ENCODE measurements at places on chromosomes 11 and 22.

GRCh38 chr22:50081426-50082196 is 3.6 kb downstream of the MLC1 start:
- DNase-seq, result no peak

- no peak for DNase-seq
Measured at GRCh38 chr11:63907808-63908530, 9.0 kb downstream of the RCOR2 start.

- no peak for DNase-seq
Measured at GRCh38 chr22:49066619-49067018, 761.1 kb downstream of the BRD1 start.

GRCh38 chr11:77821349-77821851 is 456 bp downstream of the AAMDC start:
- peak; percentile 5 for DNase-seq

DNA sequence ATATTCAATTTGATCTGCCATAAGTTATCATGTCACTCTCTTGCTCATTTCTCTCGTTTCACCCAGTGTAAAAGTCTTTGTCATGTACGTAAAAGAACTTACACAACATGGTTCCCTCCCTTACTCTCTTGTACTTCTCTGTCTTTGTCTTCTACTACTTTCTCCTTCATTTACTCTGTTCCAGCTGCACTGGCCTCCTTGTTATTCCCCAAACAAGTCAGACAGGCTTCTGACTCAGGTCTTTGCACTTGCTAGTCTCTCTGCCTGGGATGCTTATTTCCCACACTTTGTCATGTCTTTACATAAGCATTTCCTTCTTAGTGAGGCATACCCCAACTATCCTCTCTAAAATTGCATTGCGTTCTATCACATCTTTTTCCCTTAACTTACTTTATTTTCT is 117.3 kb downstream of the CYP2R1 start:
- DNase-seq, result no peak

- no peak for DNase-seq
Measured at GRCh38 chr11:117733316-117733715, 63.7 kb downstream of the DSCAML1 start.

- no peak for DNase-seq
Measured at GRCh38 chr11:6455070-6455469, 14.3 kb upstream of the HPX start.

GRCh38 chr11:18791969-18792628 is 501 bp upstream of the PTPN5 start:
- no peak for DNase-seq

GRCh38 chr11:14578541-14578956 is 58.4 kb upstream of the PSMA1 start:
- no peak for DNase-seq

- DNase-seq, result no peak
Measured at GRCh38 chr22:21726650-21727049, 8.9 kb downstream of the YPEL1 start.

DNA sequence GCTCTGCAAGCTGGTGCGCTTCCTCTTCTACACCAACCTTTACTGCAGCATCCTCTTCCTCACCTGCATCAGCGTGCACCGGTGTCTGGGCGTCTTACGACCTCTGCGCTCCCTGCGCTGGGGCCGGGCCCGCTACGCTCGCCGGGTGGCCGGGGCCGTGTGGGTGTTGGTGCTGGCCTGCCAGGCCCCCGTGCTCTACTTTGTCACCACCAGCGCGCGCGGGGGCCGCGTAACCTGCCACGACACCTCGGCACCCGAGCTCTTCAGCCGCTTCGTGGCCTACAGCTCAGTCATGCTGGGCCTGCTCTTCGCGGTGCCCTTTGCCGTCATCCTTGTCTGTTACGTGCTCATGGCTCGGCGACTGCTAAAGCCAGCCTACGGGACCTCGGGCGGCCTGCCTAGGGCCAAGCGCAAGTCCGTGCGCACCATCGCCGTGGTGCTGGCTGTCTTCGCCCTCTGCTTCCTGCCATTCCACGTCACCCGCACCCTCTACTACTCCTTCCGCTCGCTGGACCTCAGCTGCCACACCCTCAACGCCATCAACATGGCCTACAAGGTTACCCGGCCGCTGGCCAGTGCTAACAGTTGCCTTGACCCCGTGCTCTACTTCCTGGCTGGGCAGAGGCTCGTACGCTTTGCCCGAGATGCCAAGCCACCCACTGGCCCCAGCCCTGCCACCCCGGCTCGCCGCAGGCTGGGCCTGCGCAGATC is 16.5 kb downstream of the P2RY2 start:
- DNase-seq, result peak; percentile 29

DNA sequence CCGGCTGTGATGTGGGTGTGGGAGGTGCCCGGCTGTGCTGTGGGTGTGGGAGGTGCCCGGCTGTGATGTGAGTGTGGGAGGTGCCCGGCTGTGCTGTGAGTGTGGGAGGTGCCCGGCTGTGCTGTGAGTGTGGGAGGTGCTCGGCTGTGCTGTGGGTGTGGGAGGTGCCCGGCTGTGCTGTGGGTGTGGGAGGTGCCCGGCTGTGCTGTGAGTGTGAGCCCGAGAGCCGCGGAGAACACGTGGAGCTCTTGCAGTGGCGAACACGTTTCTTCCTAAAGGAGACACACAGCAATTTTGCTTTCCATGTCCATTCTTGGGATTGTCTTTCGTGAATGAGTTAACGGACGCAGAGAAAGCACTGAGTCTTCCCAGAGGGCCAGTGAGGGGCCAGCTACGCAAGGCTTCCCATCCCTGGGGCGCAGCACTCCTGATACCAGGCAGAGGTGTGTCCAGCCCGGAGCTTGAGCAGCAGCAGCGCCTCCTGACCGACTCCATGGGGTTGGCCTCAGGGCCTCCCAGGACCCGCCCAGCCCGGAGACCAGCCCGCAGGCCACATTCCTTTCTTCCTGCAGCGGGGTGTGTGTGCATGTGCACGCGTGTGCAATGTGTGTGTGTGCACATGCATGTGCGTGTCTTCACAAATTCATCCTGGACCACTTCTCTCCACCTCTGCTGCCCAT is 245.0 kb upstream of the B3GAT1 start:
- peak; percentile 29 for DNase-seq

DNA sequence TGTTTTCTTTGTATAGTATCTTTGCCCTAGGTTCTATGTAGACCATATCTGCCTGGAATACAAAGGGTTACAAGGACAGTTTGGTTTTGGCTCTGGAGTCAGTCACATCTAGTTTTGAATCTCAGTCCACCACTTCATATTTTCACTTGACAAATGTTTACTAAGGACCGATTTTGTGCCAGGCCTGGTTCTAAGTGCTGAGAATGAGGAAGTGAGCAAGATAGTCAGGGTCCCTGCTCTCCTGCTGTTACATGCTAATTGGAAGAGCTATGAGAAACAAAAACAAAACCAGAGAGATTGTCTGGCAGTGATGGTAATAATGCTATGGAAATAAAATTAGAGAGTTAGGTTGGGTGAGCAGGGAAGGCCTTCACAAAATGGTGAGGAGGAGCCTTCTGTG is 66.1 kb upstream of the ARHGAP20 start:
- no peak for DNase-seq

DNA sequence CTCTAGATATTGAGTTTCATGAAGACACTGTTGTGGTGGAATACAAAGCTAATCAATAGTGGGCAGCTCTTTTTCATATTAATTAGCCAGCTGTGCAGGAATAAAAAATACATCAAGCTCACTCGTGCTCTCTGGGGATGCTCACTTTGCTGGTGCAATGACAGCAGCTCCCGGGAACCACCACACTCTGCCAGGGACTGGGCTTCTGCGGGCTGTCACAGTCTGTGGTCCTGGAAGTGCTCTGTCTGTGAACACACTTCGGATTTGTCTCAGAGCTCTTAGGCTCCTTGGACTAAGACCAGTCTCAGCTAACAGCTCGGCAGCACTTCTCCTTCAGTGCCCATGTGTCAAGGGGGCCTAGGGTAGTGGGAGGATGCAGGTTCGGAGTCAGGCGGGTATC is 393.5 kb downstream of the TENM4 start:
- DNase-seq, result no peak

- DNase-seq, result no peak
Measured at GRCh38 chr11:44760477-44760872, 33.7 kb downstream of the TSPAN18 start.

- no peak for DNase-seq
Measured at GRCh38 chr11:59151761-59152160, 9.1 kb downstream of the FAM111A start.

GRCh38 chr11:20474882-20475517 is 87.5 kb downstream of the PRMT3 start:
- DNase-seq, result no peak

- DNase-seq, result no peak
Measured at GRCh38 chr11:95241681-95242081, 10.7 kb upstream of the SESN3 start.

- no peak for DNase-seq
Measured at GRCh38 chr11:102194990-102195389, 84.7 kb downstream of the YAP1 start.

DNA sequence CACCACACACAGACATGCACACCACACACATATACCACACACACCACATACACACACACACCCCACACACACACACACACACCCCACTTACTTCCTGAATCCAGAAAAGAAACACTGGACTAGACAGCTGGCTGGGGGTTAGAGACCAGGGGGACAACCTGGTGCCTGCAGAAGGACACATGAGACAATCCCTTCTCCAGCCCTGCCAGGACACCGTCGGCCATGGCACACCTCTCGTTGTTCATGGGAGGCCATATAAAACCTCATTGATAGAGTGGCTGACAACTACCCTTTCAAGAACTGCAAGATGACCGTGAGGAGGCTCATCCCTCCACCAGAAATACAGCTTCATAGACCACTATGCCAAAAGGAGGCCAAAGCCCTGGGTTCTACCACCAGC is 54.3 kb downstream of the IGSF9B start:
- DNase-seq, result no peak

DNA sequence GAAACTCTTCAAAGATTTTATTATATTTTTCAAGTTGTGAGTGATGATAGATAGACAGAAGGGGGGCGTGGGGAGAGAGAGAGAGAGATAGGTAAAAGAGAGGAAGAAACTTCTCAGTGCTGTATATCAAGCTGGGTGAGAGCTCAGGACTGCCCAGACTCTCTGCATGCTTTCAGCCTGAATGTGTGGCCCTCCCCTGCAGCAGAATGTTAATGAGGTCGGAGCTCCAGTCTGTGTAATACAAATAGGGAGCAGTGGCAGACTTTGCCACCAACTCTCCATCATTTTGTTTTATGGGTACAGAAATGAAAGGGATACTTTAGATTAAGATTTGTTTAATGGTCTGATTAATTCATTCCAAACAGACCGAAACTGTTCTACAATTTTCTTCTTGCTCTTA is 752.8 kb downstream of the OPCML start:
- no peak for DNase-seq

DNA sequence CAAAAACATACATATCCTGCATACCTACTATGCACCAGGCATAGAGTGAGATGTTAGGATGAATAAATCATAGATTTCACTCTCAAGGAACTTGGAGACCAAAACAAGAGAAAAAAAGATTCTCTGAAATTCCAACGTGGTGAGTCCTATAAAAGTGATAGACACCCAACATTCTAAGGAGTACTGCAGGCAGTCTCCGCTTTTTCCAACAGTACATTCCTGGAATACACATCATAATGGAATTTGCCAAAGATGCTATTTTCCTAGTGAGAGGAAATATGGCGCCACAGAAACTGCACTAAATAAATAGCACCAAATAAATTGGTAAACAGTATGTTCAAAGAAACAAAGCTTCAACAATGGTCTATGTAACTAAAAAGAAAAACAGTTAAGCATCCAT is 6.0 kb downstream of the TMEM123 start:
- no peak for DNase-seq

DNA sequence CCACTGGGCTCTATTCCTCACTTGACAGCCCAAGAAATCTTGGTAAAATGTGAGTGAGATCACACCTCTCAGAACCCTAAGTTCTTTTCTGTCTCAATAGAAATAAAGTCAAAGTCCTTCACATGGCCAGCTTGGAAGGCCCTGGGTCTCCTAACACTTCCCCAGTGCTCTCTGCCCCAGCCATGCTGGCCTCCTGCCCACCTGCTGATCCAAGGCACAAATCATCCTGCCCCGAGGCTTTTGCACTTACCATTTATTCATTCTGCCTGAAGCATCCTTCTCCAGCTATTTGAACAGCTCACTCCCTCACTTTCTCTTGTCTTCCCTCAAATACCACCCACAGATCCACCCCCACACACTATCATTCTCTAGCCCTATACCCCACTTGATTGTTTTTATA is 26.4 kb downstream of the ISX start:
- no peak for DNase-seq

- peak; percentile 79 for DNase-seq
Measured at GRCh38 chr11:125457814-125458343, 38.2 kb downstream of the FEZ1 start.

DNA sequence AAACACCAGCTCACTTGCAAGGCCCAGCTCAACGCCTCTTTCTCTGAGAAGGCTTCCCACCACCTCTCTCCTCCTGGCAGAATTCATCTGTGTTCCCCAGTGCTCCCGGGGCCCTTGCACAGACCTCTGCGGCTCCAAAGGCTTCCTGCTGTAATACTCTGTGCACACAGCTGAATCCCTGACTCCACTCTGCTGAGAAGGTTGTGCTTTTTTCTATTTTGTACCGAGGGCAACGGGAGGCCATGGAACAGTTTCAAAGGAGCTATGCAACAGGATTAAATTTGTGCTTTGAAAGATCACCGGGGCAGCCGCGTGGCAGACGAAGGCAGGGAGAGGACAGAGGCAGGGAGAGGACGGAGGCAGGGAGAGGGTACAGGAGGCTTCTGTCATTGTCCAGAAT is 49.2 kb upstream of the SYT7 start:
- no peak for DNase-seq

- no peak for DNase-seq
Measured at GRCh38 chr22:20953668-20954500, 13.2 kb upstream of the AIFM3 start.

DNA sequence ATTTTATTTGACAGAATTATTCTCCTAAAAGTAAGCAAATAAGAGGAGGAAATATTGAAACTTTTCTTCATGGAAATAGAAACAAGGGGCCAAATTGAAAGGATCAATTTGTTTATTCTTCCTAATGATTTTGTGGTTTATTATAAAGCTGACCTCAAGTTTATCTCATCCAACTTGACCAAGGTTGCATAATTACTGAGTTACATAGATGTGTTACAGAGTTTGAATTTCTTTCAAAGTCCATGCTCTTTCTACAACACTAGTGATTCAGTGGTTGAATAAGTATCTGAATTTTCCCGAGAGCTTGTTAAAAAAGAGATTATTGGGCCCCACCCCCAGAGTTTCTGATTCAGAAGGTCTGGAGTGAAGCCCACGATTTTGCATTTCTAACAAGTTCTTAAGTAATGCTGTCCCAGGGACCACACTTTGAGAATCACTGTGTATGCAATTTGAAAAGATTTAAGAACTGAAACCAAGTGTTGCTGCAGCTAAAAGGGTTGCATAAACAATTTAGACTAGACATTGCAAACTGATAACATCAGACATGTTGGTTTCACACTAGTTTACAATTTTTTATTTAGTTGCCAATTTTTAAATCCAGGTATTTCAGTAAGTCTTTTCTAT is 485.7 kb upstream of the ANO5 start:
- DNase-seq, result no peak
